Putamen (tissue), 1 donor: ENCODE measurements at places on chromosomes 3 and 15.

DNA sequence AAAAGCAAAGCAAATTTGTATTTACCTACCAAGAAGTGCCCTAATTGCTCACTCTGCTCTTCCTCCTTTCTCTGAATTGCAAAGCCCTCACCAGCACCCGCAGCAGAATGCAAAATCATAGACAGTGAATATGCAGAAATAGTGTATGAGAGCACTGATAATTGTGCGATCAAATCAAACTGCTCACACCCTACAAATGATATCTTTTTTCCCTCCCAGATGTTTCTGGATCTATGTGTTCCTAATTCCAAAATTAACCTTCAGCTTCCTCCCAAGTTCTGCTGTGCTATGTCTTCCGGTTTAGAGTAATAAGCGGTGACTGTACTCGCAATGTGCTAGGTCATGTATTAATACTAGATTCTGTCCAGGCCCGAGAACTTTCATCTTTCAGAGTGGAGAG, 3.4 kb downstream of the GHSR start:
- DNase-seq: no peak

- peak; percentile 9 for DNase-seq
Measured at GRCh38 chr3:113625834-113626233, 70.6 kb downstream of the USF3 start.

- no peak for DNase-seq
Measured at GRCh38 chr3:41365973-41366372, 166.7 kb downstream of the CTNNB1 start.

GRCh38 chr15:69167218-69167846, 6.9 kb downstream of the GLCE start:
- no peak for DNase-seq

- no peak for DNase-seq
Measured at GRCh38 chr15:70116317-70116716, 18.6 kb upstream of the TLE3 start.

GRCh38 chr3:147652651-147653366, 243.6 kb downstream of the ZIC1 start:
- DNase-seq: no peak

DNA sequence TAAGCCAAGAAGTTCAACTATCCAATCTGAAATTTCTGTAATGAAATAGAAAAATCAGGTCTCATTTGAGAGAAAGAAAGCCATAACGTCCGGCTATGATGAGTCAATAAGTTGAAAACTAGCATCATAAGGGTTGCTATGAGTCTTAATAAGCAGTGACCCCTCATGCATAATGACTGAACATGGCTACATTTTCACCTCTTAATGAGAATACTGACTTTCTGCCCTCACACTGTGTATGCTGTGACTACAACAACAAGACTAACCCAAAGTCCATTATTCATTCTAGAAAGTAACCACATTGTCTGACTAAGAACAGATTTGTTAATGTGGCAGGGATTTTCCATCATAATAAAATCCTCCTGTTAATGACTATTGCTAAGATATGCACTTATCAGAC, 884.0 kb upstream of the CADM2 start:
- no peak for DNase-seq

- no peak for DNase-seq
Measured at GRCh38 chr15:81419332-81419943, 45.4 kb upstream of the TMC3 start.

DNA sequence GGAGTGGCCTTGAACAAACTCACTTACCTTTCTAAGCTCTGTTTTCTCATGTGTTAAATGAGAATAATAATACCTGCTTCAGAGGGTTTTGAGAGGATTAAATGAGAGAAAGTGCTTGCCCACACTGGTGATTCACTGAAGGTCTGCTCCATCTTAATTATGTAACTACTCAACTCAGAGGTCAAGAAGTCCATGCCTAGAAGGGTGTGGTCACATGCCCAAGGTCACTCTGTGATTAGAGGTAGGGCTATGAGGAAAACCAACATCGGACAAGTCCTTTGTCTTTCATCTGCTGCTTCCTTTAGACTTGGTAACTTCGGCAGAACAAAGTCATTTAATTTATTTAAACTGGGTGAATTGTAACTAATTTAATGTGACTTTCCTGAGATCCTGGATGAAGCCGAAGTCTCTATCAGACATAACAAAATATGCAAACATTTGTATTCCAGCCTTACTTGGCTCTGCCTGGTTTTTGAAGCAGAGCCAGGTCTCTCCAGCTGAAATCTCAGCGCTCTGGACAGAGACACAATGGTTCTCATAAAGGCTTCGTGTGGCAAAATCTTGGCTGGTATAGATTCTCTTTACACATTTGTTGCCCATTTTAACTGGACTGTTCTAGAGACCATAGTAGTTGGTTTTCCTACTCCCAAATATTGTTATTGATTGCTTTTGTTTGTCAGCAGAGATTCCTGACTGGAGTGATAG, 3.0 kb downstream of the CHRNA7 start:
- DNase-seq: peak; percentile 36

DNA sequence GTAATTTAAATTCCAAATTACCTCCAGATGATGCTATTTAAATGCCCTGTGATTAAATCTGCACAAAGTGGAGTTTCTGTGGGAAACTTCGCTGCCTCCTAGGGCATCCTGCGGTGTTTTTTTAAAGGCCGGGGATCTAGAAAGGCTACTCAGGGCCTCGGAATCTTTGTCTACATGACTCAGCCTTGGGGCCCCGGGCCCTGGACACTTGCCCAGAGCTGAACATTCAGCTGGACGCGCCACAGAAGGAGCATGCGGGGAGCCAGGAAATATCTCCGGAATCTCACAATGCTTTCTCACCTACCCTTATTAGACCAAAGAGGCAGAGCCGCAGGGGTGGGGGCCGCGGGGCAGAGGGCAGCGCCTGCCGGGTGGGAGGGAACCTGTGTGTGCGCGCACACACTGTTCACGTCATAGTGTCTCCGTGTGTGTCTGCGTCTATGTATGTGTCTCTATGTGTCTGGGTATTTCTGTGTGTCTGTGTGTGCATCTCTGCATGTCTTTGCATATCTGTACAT, 145.5 kb upstream of the TPM1 start:
- peak; percentile 23 for DNase-seq

DNA sequence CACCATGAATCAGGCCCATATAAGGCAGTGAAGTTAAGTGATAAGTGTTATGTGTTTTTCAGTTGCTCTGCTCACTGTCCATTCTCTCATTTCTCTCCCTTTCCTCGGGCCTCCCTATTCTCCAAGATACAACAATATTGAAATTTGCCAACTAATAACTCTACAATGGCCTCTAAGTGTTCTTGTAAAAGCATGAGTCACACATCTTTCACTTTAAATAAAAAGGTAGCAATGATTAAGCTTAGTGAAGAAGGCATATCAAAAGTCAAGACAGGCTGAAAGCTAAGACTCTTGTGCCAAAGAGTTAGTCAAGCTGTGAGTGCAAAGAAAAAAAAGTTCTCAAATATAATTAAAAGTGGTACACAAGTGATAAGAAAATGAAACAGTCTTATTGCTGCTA, 675.4 kb downstream of the OTOL1 start:
- no peak for DNase-seq

GRCh38 chr15:87755226-87755625, 501.3 kb downstream of the NTRK3 start:
- DNase-seq: no peak

GRCh38 chr3:103787164-103787871, 1352.5 kb downstream of the ZPLD1 start:
- DNase-seq: no peak

GRCh38 chr3:52790741-52791140, 3.9 kb upstream of the ITIH3 start:
- no peak for DNase-seq

DNA sequence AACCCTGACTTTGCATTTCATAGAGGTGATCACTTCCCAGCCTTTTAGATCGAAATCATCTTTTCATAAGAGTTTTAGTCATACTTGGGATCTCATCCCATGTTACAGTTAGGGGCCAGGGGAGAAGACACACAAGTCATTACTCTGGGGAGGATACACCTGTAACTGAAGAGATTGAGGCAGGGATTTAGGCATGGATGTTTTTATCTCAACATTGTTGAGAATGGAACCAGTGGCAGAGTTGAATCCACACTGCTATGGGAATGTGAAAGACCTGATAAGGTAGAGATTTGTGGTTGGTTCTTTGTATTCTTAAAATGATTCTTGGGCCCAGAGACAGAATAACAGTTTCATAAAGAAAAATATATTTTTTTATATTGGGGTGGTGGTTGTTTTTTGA, 16.2 kb upstream of the CLEC3B start:
- no peak for DNase-seq

GRCh38 chr3:126438186-126438585, 37.5 kb downstream of the ZXDC start:
- DNase-seq: no peak

DNA sequence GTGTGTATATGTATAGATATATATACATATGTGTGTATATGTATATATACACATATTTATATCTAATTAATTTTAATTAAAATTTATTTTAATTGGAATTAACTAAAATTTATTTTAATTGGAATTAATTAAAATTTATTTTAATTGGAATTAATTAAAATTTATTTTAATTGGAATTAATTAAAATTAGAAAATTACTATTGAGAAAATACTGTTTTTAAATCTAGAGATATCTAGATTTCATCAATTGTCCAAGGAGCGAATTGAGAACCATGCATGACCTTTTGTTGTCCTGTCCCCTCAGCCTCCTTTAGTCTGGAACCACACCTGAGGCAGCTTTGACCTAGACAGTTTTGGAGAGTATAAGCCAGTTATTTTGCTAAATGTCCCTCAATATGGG, 1.8 kb downstream of the MOBP start:
- DNase-seq: no peak

- DNase-seq: no peak
Measured at GRCh38 chr3:128167973-128168674, 14.8 kb downstream of the EEFSEC start.

DNA sequence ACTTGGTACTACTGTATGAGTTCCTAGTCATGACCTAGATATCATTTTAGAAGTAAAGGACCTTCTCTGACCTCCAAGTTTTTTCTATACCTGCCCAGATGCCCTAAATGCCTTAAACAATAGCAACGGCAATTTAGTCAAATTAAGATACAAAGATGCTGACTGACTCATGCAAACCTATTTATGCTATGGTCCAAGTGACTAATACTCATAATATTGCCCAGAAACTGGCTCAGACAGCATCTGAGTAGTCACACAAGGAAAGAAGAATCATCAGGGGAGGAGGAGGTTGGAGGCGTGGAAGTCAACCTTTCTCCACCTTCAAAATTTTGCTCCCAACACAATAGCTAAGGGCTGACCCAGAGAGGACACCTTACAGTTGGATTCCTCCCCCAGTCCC, 6.8 kb downstream of the FYCO1 start:
- no peak for DNase-seq

DNA sequence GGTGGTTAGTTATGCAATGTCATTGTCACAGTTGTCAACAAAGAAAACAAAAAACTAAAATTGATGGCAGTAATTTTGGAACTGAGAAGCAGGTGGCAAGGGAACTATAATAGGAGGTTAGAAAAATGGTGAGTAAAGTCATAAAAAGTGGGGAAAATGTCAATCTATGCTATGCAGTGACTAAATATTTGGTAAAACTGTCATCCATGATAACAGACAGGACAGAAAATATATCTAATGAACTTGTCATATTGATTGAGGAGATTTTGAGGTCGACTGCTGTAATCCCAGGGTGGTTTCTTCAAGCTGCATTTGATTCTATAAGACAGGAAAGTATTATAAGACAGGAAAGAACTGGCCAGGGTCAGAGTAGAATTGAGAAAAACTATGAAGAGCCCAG, 998.4 kb downstream of the IGSF11 start:
- no peak for DNase-seq

GRCh38 chr3:45687828-45688193, 1.4 kb upstream of the SACM1L start:
- no peak for DNase-seq

DNA sequence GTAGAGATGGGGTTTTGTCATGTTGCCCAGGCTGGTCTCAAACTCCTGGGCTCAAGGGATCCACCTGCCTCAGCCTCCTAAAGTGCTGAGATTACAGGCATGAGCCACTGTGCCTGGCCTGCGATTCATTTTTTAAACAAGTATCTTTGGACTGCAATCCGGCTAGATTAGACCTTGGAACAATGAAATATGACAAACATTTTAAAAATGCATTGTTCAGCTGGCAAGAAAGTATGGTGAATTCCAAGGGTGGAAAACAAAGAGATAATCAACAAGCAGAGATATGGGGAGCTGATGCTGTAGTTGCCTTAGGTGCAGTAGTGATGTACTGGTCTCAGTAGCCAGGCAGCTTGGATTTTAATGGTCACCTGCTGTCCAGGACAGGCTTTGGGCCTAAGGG, 95.8 kb upstream of the GOLGA8J start:
- DNase-seq: no peak

- DNase-seq: no peak
Measured at GRCh38 chr3:131167867-131168266, 141.2 kb downstream of the NEK11 start.

DNA sequence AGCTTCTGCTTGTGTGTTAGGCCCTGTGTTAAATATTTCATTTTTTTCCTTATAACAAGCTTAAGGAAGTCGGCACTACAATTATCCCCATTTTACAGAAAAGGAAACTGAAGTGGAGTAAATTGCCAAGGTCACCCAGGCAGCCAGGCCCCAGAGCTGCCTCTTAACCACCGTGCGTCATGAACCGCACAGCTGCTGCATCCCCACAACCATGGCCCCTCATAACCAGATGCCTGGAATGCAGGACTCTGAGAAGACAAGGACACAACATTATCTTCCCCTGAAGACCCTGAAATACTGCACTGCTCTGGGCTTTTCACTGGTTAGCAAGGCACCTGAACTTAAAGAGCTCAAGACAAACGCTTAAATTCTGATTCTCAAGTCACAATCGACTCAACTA, 14.6 kb downstream of the LRIG1 start:
- DNase-seq: no peak

- DNase-seq: no peak
Measured at GRCh38 chr3:61008998-61009380, 242.3 kb downstream of the FHIT start.

GRCh38 chr15:95840004-95840403, 490.5 kb upstream of the NR2F2 start:
- DNase-seq: no peak

DNA sequence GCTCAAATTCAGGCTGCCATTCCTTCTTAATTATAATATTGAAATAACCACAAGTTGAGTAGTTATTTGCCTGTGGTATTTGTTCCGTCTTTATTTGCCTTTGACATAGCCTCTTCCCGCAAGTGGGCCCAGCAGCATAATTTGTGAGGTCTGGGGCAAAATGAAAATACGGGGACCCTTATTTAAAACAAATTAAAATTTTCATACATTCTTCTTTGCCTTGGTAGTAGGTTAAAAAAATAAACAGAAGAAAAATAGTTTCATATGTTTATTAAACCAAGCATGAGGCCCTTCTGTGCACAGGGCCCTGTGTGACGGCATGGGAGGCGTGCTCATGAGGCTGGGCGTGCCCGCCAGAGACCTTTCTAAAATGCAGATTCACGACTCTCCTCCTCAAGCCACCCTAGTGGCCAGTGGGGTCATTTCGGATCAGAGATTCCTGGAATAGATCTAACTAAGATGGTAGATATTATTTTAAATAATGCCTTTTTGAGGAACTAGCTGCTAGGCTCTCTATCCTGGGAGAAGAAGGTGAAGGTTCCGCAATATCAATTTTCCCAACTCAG, 35.4 kb downstream of the MASP1 start:
- DNase-seq: no peak

- no peak for DNase-seq
Measured at GRCh38 chr15:68894208-68894607, 36.1 kb upstream of the SPESP1 start.

- no peak for DNase-seq
Measured at GRCh38 chr3:14418296-14419250, 16.2 kb downstream of the SLC6A6 start.
